ENCODE measurements at places on chromosomes 5 and 9.

- no peak for DNase-seq
Measured at GRCh38 chr5:91468651-91469422, 85.7 kb upstream of the ARRDC3 start.

GRCh38 chr5:60597572-60598320 is 102.2 kb downstream of the DEPDC1B start:
- no peak for DNase-seq

DNA sequence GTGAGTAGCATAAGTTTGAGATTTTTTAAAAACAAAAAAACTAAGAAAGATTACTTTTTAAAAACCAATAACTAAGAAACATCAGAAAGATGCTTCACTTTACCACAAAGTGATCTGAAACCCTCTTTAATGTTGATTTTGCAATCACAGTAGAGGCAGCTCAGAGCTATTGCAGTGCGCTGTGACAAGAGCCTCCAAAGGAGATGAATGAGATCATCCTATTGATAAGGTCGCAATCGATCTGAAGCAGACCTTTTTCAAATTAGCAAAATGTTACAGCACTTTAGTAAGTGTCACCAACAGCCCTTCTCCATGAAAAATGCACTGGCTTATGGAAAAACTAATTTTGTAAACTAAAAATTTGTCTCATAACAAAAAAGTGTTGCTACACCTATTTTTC is 284.6 kb upstream of the EFNA5 start:
- DNase-seq = no peak

DNA sequence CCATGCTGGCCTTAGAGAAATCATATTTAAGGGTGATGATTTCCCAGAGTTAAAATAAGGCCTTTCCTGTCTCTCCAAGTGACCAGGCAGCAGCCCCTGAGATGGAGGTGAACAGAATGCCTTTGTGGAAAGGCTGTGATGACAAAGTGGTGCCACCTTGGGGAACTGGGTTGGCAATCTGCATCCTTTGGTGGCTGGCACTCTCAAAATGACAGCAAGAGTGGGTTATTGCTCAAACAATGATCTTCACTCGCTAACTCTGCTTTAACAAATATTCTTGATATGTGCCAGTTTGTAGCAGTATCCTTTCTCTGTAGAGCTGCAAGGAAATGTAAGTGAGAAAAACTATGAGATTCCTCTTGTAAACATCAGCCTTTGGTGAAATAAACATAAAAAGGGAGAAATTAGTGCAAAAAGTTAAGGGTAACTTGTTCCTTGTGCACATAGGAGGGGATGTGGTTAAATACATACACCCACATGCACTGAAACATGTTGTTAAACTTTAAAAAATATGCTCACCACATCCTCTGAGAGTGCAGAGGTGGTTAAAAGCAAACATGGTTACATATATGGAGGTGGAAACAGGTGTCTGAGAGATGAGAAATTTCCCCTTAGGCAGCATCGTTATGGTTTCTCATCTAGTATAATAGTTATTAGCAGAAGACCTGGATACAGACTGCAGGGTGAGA is 373.4 kb upstream of the CTNND2 start:
- no peak for DNase-seq

- DNase-seq = peak; percentile 40
Measured at GRCh38 chr5:139740138-139740991, 55.2 kb upstream of the PSD2 start.

DNA sequence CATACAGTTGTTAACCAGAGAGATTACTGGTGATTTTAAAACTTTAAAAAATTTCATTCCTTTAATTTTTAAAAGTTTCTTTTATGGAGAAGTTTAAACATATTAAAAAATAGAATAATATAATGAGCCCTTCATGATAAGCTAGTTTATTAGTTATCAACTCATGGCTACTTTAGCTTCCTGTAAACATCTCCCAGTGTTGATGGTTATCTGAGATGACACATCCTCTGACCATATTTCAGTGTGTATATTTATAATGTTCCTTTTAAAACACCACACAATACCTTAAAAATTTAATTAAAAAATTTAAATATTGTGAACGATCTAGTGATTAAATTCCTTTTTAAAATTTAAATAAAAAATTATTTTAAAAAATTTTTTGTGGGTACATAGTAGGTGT is 74.1 kb downstream of the IPO11 start:
- no peak for DNase-seq

- DNase-seq = no peak
Measured at GRCh38 chr9:136031741-136032730, 63.1 kb downstream of the NACC2 start.

GRCh38 chr5:99765011-99765410 is 770.2 kb upstream of the FAM174A start:
- DNase-seq = no peak

- DNase-seq = no peak
Measured at GRCh38 chr5:55438998-55439397, 95.8 kb downstream of the PLPP1 start.

DNA sequence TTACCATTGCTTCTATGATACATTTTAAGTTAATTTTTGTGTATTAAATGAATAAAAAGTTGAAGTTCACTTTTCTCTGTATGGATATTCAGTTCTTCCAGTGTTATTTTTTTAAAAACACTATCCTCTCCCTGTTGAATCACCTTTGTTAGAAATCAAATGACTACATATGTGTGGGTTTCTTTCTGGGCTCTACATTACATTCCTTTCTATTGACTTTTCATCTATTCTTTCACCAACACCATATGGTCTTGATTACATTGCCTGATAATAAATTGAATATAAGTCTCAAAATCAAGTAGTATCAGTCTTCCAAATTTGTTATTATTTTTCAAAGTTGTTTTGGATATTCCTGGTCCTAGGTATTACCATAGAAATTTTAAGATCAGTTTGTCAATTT is 7.3 kb upstream of the RASEF start:
- DNase-seq = no peak

GRCh38 chr5:176320577-176320976 is 41.0 kb downstream of the KIAA1191 start:
- no peak for DNase-seq

DNA sequence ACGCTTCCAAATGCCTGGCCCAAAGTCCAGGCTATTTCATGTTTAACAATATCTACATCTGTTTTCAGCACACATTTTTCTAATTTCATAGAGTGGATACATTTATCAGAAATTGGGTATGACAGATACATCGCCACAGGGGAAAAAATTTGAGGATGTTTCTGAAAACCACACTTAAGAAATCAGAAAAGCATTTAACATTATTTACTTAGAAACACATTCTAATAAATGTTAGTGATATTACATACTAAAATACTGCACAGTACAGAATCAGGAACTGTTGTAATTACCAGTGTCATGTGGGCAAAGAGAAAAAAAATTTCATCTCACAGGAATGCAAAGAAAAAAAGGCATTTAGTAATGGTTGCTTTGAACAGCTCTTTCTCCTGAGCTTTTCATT is 310.5 kb upstream of the KIF2A start:
- no peak for DNase-seq

DNA sequence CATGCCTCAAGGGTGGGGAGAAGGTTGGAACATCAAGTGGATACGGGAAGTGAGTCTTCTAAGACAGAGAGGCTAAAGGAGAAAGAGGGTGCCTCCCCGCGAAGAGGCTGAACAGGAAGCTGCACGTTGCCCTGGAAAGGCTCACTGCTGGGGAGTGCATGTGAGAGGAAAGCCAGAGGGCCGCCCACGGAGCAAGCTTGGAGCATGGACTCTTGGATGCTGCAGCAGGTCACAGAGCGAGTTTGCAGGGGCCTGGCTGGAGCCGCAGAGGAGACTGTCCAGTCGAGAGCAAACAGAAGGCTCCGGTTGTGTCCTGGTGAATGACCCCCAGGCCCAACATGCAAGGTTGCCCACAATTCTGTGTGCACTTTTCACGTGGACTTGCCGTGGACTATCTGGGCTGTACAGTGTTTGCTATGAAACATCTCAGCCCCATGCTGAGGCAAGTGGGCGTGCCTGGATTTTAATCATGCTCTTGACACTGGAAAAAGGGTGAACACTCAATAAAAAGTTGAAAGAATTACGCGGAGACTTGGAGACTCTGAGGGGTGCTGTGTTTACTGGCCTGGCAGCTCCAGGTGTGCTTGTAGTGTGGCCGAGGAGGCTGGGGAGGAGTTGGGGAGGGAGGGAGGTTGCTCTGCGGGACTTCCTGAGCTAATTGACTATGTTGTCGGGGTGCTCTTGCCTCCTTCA is 54.5 kb upstream of the GARNL3 start:
- DNase-seq = no peak

GRCh38 chr5:115947260-115947659 is 15.0 kb upstream of the LVRN start:
- DNase-seq = no peak

- no peak for DNase-seq
Measured at GRCh38 chr5:33324667-33325307, 116.0 kb upstream of the TARS1 start.

DNA sequence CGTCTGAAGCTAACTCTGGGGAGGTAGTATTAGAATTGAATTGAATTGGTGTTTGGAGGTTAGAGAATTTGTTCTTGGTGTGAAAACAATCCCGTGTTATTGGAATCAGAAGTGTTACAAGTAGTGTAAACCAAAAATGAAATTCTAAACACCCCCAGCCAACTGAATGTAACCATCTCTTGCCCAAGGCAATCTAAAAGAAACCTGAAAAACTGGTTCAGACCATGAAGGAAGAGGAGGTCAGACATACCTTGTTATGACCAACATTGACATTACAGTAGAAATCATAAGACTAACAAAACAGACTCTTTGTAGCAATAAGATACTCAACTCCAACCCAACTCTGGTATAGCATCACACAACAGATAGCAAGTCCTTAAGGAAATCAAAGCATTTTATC is 159.0 kb downstream of the TUSC1 start:
- no peak for DNase-seq

GRCh38 chr9:99000476-99001395 is 57.0 kb downstream of the COL15A1 start:
- DNase-seq = no peak

GRCh38 chr9:117028103-117028858 is 341.2 kb downstream of the TRIM32 start:
- no peak for DNase-seq

GRCh38 chr9:116585896-116586295 is 101.2 kb upstream of the TRIM32 start:
- no peak for DNase-seq

- no peak for DNase-seq
Measured at GRCh38 chr5:126133424-126133823, 289.8 kb upstream of the GRAMD2B start.

GRCh38 chr5:151741678-151742423 is 16.6 kb downstream of the ATOX1 start:
- no peak for DNase-seq

- DNase-seq = peak; percentile 12
Measured at GRCh38 chr5:110590187-110590586, 136.3 kb downstream of the TMEM232 start.

DNA sequence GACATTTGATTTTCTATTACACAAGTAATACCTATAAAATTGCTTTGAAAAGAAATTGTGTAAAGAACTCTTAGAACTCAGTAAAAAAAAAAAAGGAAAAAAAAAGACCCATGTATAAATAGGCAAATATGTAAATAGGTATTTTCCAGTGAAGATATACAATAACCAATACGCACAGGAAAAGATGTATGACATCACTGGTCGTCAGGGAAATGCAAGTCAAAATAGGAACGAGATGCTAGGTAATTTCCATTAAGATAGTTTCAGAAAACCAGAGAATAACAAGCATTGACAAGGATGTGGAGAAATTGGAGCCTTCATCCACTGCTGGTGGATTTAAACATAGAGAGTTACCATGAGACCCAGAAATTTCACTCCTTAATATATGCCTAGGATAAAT is 708.8 kb downstream of the MTRR start:
- no peak for DNase-seq

DNA sequence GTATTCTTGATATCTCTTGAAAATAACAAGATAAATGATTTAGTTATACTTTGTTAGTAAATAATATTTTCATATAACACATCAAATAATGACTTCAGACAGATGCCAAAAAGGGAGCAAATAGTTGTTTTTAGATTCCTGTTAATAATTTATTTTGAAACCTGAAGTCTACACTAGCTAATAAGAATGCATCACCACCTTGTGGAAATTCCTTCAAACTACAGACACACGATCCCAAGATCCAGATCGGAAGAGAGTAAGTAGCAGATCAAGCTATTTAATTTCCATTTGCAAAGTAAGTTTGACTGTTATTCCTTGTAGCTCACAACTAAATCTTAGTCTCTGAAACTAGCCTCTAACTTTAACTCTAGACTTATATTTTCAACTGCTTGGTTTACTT is 35.5 kb upstream of the ISL1 start:
- no peak for DNase-seq

DNA sequence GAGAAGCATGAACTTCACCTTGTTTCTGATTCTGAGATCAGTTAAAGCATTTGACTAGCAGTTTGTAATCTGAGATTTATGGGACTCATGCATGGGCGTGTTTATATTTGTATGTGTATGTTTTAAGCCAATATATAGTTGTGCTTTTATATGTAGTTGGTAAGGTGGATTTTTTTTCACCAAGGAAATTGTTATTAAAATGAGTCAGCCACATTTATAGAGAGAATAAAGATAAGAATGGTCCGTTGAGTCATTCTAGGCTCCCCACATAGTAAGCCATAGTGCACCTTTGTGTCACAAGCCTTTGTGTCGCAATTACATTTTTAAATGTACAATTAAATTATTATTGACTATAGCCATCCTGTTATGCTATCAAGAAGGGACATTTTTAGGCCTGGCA is 89.0 kb downstream of the NLN start:
- DNase-seq = no peak

GRCh38 chr9:108386859-108387384 is 468.9 kb downstream of the ACTL7B start:
- DNase-seq = no peak

DNA sequence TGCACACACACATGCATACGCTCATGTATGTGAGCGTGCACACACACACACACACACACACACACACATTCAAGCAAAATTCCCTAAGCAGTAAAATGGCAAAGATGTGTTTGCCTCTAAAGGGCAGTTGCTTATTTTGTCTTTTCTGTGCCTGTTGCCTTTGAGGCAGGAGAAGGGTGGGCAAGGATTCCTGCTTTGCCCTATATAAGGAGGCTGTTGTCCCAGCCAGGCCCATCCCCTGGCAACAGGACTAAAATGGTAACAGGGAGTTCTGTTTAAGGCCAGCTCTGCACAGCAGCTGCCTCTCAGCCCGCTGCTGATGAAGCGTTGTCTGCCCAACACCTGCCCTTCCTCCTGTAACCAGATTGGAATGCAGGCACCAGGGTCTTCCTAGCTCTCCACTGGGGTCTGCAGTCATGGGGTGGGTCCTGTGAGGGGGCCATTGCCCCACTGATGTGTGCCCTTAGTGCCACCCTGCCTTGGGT is 64.4 kb downstream of the PPARGC1B start:
- DNase-seq = no peak

- no peak for DNase-seq
Measured at GRCh38 chr9:93254061-93254481, 70.1 kb downstream of the WNK2 start.

DNA sequence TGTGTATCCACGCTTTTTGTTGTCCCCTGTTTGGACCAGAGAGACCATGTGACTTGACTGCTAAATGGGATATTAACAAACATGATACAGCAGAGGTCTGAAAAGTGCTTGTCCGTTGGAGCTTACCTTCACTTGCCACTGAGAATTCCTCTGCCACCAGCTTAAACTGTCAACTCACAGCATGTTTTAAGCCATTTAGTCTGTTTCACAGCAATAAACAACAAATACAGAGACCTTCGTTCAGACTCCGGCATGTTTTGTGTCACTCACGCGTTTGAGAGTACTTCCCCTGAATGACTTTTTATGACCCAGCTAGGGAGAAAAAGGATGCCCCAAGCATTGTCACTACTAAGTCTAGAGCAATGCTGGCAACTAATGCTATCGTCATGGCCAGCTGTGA is 173.8 kb downstream of the PTPRD start:
- no peak for DNase-seq
